Cerebellar cortex (tissue), 1 donor: ENCODE measurements at places on chromosomes 7 and 10.

DNA sequence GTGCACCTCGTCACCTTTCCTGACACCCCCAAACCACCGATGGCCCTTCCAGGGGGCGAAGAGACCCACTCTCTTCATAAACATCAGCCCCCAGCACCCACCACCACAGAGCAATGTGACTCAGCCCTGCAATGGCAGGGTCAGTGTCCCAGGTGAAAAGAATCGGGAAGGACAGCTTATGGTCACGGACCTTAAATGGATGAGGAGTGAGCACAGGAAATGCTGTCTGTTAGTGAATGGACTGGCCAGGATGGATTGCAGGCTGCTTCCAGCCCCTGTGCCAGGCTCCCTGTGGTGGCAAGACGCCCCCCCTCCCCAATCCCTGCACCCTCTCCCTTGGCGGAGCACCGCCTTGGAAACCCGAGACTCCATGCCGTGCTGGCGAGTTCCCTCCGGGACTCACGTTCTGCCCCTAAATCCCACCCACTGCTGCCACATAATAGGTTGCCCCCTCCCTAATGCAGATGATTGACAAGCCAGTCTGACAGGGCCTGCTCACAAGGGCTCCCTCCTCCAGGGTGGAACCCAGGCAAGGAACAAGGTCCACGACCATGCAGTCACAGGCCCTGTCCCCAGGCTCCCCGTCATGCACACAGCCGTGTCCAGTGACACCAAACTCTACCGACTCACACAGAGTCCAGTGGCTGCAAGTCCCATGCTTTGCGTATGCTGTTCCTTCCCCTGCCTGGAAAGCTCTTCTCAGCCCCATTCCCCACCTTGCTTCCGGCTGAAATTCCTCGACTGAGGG, 7.3 kb downstream of the ASB13 start:
- no peak for DNase-seq

DNA sequence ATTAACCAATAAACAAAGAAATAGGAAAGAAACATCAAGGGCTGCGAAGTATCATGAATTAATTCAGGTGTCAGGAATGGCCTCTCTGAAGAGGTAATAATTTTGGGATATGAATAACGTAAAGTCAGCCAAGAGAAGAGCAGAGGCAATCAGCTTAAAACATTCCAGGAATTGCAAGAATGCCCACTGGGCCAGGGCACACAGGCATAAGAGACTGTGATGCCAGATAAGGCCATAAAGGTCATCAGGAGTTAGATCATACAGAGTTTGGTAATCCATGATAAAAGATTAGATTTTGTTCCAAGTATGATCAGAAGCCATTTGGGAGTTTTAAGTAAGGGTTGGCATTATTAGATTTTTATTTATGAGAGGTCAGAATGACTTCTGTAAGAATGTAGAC, 53.2 kb upstream of the ABCB4 start:
- DNase-seq: no peak

DNA sequence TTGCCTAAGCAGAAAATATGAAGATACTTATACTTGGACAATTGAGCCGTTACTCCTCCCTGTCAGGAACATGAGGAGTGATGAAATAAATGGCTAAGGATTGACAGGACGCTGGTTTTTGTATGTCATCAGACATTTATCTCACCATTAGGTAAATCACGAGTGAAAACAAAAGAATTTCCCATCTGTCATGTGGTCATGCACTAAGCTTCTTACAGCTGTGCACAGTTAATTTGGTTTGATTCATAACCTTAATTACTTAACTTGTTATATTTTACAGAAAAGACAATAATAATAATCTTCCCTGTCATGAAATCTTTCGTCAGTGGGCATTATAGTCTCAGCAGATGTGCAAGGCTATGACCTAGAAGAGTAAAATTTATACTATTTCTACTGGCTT, 266.5 kb downstream of the HGF start:
- no peak for DNase-seq

DNA sequence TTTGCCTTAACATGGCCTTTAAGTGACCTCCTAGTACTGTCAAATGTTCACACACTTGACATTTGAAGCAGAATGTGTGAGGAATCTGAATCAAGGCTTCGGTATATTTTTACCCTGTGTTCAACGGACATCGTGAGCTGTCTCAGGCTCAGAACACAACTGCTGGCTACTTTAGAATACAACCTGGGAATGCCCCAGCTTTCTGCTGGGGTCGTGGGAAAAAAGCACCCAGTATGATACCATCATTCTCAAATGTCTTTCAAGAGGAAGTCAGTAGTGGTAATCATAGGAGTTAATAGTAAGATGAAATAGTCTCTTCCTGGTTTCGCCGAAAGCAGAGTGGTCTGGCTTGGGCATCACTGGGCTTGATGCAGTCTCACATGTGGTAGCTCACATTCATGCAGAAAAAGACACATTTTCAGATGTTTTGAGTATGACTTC, 67.2 kb downstream of the CREB5 start:
- no peak for DNase-seq

DNA sequence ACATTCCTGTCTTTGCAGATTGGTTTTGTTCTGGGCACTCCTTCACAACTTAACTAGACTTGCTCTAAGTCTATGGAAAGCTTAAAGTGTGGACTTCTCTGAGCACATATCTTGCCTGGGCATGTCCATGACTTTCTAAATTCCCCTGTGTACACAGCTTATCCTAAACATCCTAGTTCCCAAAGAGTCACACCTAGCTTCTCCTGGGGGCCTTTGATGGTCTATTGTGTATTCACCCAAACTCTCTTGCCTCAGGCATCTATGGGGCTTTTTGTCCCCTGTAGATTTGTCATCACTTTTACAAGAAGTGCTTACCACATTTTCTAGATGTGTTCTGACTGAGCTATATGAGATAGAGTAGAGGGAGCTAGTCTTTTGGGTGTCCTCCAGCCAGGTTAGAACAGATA, 12.2 kb upstream of the ZNF488 start:
- DNase-seq: no peak

GRCh38 chr10:70907637-70908405, 19.5 kb upstream of the PCBD1 start:
- DNase-seq: no peak

DNA sequence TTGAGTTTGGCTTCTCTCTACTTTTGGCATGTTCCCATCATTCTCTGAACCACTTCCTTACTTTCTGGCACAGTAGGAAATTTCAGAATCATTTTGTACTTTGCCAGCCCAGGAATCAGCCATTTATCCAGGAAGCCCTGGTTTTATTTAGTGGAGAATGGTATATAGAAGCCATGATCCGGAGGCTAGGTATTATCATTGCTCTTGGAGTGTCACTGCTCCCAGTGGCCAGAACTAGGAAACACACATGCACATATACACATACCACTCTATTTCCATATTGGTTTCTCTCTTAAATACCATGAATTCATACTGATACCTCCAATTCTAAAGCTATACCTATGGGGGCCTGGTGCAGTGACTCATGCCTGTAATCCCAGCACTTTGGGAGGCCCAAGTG, 36.3 kb downstream of the SUFU start:
- DNase-seq: peak; percentile 49

DNA sequence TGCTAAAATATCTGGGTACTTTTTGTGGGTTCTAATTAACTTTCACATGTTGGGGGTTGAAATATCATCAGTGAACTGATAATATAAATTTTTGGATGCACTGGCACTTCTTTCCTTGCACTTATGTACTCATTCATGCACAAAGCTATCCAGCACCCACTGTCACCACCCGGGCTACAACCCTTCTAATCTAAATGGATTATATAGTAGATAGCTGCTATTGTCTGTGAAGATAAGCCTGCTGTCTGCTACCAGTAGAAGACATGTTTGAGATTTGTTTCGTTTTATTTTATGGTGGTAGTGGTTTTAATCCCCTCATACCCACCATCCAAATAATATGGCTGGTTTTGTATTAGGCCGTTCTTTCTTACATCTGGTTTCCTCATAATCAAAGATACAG, 353.5 kb upstream of the LRGUK start:
- DNase-seq: no peak
